ENCODE measurements at places on chromosomes 16 and 17.

DNA sequence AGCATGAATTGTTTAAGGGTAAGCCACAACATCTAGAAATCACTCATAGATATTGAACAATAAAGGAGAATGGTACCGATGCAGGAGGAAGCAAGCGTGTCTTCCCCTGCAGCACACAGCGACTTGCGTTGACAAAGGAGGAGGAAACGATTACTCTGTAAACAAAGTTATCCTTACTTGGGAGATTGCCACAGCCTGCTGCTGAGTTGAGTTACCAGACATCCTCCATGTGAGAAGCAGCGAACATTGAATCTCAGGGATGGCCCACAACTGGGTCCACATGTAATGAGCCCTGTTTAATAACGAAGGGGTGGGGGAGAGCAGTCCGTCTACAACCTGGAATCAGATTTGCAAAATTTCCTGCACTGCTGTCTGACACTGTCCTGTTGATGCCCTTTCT lies 27.7 kb downstream of the CLUH start:
- DNase-seq, result no peak

DNA sequence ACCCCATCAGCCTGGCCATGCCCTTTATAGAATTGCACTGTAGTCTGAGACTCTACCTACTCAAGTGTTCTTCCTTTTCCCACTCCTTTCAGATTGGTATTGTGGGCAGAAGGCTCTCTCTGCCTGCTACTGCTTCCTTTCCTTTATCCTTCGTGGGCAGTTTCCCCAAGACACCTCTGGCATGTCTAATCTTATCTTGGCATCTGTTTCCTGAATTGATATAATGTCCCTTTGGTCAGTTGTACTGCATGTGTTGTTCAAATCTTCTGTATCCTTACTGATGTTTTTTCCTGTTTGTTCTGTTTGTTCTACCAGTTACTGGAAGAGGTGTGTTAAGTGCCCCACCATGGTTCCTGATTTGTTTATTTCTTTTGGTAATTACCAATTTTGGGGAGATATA lies 29.5 kb upstream of the MSI2 start:
- no peak for DNase-seq

DNA sequence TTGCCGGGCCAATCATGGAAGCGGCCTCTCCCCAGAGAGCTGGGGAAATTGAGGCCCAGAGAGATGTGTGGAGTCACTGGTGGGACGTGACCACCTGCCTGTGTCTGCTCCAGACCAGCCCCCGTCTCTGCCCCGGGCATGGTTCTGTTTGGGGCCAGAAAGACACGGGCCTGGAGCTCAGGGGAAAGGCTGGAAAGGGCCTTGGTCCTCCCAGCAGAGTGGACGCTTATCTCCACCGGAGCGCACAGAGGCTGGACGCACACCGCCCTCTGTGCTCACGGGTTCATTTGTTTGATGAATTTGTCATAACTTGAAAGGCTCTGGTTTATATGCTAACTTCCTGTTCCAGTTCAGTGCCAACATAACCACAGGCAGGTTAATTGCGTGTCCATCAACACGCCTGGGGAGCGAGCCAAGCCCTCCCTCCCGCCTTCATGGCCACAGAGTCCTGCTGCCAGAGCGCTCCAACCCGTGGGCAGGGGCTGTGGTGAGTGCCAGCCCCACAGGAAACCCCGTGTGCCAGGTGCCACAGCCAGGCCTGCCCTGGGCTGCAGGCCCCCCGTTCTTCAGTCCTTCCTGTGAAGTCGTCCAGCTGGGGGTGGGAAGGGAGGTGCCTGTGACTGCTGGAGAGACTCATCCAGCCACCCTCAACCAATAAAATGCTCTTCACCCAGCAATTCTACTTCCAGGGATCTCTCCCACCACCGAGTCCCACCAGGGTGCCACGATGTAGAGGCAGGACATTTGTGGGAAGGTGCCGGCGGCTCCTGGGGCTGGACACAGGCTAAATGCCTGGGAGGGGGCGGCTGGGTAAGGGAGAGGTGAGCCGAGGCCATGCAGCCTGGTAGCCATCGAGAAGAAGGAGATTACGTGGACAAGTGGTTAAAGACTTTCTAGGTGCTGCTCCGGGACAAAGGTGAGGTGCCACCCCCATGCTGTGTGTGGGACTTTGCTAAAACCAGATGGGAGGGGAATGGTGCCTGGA lies 29.4 kb upstream of the BAHCC1 start:
- DNase-seq, result peak; percentile 75

- DNase-seq, result no peak
These were observed 17.2 kb upstream of the TMEM92 start for GRCh38 chr17:50256826-50257618.

GRCh38 chr17:41739661-41740352 lies 5.4 kb upstream of the HAP1 start:
- no peak for DNase-seq

DNA sequence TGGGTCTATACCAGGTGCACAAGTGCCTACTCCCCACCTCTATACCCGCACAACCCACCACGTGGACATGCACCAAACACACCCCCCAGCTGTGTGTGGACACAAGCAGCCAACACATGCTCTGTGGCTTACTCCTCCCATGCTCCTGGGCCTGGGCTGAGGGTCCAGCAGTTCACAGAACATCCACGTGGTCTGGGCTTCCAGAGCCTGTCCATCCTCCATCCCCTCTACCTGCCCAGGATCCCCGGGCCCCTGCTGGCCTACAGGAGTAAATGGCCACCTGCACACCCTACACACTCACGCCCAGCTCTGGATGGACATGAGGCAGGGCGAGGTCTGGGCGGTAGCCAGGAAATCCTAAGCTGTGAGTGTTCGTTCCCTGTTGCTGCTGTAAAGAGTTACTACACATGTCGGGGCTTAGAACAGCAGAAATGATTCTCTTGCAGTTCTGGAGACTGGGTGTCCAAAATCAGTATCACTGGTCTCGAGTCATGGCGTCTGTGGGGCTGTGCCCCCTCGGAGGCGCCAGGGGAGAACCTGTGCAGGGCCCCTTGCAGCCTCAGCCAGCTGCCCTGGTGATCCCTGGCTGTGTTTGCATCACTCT lies 15.0 kb upstream of the RAI1 start:
- DNase-seq, result no peak

DNA sequence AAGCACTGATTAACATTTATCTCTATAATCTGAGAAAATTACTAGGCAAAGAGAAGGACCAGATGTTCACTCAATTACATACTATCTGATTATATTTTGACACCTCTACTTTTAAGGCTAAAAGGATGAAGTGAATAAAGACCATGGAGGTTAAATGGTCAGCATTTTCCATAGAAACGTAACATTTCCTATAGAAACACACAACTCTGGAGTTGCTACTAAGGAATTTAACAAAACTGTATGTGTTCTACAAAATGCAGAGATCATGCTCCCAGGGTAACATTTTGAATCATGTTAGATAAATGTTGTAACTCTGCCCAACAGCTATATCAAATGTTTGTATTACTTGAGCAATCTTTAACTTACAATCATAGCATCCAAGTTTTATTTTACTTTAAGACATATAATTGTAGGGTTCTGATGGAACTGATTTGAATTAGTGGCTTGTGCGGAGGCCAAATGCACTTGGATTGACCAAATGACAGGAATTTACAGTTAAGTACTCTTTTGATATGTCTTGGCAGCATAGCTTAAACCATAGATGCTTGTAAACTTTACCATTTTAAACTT lies 97.7 kb downstream of the RPGRIP1L start:
- peak; percentile 38 for DNase-seq

DNA sequence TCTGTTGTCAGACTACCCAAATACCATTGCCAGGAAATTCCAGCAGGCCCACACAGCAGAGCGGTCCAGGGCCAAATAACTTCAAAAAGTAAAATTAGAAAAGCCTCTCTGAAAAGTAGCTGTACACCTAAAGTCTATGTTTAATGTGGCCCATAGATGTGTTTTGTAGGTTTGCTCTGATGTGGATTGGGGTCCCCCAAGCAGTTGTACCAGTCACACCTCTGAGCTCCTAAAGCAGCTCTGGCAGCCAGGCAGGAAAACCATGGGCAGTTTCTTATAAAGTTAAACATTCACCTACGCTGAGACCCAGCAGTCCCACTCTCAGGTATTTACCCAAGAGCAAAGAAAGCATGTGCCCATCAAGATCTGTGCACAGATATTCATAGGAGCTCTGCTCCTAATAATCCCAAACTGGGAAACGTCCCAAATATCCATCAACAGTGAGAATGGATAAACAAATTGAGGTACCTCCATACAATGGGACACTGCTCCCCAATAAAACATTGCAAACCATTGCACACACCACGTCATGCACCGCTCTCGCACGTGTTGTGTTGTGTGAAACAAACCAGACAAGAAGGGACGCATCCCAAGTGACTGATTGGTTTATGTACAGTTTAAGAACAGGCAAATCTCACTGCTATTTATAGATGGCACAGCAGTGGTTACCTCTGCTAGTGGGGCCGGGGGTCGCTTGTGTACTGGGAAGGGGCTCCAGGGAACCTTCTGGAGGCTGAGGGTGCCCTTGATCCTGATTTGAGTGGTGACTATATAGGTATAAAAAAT lies 15.8 kb upstream of the PRM1 start:
- peak; percentile 31 for DNase-seq

GRCh38 chr17:81252326-81252986 lies 13.3 kb downstream of the NDUFAF8 start:
- DNase-seq, result peak; percentile 43

GRCh38 chr16:48590476-48590875 lies 19.5 kb downstream of the N4BP1 start:
- DNase-seq, result no peak

- DNase-seq, result peak; percentile 79
These were observed at the start of gene HAS3 for GRCh38 chr16:69105501-69106361. Gene HAS3 (plus strand): TSS chr16:69105653. CDS start chr16:69109396, 3,743 bp downstream.

GRCh38 chr16:3998793-3999478 lies 117.3 kb downstream of the ADCY9 start:
- peak; percentile 64 for DNase-seq

- DNase-seq, result peak; percentile 27
These were observed 29.4 kb upstream of the CACNG1 start for GRCh38 chr17:67015001-67015400.

- no peak for DNase-seq
These were observed 518 bp downstream of the SH2B1 start for GRCh38 chr16:28863929-28864793.

DNA sequence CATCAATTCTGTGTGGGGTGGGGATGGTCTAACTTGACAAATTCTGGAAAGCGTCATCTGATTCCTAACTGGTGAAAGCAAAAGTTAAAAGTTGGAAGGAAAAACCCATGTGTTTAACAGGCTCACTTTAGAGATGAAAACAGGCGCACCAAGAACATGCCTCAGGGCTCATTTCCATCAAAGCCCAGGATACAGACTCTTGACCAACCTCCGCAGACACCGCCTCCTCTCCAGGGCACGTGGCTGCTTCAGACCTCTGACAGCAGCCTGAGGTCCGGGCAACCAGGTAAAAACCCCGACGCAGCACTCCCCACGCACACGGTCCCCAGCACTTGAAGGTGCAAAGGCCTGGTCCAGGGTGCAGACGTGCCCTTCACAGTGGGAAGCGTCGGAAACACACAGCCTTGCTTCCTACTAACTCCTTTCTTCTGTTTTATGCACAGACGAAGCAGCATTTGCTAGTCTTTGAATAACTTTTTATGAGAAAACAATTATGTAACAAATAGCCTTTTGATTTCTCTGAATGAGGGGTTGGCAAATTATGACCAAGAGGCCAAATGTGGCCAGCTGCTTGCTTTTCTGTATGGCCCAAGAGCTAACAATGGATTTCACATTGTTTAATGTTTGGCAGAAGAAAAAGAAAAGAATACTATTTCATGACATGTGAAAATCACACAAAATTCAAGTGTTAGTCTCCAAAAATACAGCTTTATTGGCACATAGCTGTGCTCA lies 44.2 kb upstream of the TRAP1 start:
- DNase-seq, result peak; percentile 34

GRCh38 chr17:78163881-78164747 lies 4.3 kb upstream of the SYNGR2 start:
- no peak for DNase-seq

GRCh38 chr17:66569572-66569971 lies 265.3 kb upstream of the CACNG5 start:
- DNase-seq, result no peak

GRCh38 chr16:48903039-48903438 lies 293.1 kb upstream of the N4BP1 start:
- no peak for DNase-seq

GRCh38 chr17:74952431-74953133 lies 16.9 kb downstream of the OTOP3 start:
- DNase-seq, result no peak

DNA sequence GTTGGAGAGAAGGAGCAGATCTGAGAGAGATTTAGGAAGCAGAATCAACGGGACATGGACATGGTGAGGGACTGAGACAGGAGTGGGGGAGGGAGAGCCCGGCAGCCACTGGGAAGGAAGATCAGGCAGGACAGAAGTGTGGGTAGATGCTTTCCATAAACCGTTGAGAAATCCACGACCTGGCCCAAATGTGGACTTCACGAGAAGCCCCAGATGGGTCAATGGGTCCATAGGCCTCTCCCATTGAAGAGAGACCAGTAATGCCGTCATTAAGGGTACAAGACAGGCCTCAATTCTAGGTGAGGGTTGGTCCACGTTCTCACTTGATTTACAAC lies 530 bp upstream of the CCL22 start:
- no peak for DNase-seq

DNA sequence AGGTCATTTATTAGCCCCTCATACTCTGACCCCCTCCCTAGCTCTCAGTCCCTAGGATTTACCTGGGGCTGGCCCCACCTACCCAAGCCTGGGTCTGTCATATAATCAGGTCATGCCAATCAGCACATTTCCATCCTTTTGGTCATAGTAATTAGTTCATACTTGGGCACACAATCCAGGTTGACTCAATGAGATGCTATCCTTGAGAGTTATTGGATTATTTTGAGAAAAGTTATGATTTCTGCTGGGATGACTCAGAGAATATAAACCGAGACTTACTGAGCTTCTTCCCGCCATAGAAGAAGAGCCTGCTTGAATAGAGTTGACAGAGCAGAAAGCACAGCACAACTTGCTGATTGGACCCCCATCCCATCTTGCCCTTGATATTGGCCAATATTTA lies 331.5 kb downstream of the CBLN1 start:
- no peak for DNase-seq

DNA sequence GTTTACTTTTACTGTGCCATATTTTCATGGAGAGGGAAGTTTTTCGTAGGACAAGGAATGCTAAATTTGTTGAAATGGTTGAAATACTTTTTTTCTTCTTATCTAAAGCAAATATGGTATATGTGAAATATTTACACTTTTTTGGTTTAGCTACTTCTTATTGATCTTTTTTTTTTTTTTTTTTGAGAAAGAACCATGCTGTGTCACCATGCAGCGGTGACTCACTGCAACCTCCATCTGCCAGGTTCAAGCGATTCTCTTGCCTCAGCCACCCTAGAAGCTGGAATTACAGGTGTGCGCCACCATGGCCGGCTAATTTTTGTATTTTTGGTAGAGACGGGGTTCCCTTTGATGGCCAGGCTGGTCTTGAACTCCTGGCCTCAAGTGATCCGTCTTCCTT lies 100.5 kb downstream of the FTO start:
- DNase-seq, result no peak
